ENCODE measurements at places on chromosomes 4 and X. TPM values are rescaled to one million over a fixed set of nuclear protein-coding genes. Genes with fewer than 3 reads are reported as not detected.

- H3K4me3 ChIP-seq, result no peak overlapping the region
- H3K27ac ChIP-seq, result no peak overlapping the region
- no peak for DNase-seq
- no peaks in the 10 kb centered on the region for H3K27me3 ChIP-seq
- H3K36me3 ChIP-seq, result no peaks in the 10 kb centered on the region
- no peaks in the 10 kb centered on the region for H3K4me1 ChIP-seq
These were observed 264.8 kb downstream of the CAMK2D start for GRCh38 chr4:113496698-113497097.

DNA sequence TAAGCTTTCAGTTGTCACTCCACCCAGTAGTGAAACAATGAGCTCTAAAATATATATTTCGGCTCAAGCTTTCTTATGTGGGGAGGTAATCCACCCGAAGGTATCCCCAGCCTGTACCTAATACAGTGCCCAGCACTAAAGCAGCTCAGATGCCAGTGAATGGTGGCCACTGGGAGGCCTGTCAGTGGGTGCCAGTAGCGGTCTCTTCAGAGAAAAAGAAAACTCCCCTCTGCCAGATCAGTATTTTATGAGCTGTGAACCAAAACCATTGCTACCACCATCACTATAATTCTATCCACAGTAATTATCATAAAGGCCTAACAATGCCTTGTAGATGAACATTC lies 835 bp upstream of the NFKB1 start:
- H3K4me1 ChIP-seq, result peaks cover 26% of the 10 kb centered on the region
- H3K4me3 ChIP-seq, result peak overlapping the region; percentile 54
- H3K27ac ChIP-seq, result peak overlapping the region; percentile 94
- H3K27me3 ChIP-seq, result no peaks in the 10 kb centered on the region
- H3K36me3 ChIP-seq, result no peaks in the 10 kb centered on the region

GRCh38 chr4:120540625-120541024 lies 381.9 kb downstream of the PRDM5 start:
- no peaks in the 10 kb centered on the region for H3K36me3 ChIP-seq
- H3K4me1 ChIP-seq, result no peaks in the 10 kb centered on the region
- no peak overlapping the region for H3K4me3 ChIP-seq
- H3K27ac ChIP-seq, result no peak overlapping the region
- no peaks in the 10 kb centered on the region for H3K27me3 ChIP-seq

DNA sequence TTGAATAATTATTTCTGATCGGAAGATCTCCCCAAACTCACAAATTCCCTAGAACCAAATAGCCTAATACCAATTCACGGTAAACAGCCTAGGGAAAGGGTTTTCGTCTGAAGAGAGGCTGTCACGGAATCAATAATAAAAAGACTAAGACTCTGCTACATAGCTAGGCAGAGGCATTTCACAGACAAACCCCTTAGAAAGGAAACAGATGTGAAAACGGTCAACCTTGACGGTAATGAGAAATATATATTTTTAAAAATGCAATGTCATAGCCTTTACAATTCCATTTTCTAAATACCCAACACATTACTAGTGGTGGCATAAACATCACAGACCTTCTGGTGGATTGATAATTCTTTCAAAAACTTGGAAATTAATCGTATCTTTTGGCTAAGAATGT lies 28.4 kb downstream of the PROM1 start:
- H3K4me1 ChIP-seq, result no peaks in the 10 kb centered on the region
- H3K27me3 ChIP-seq, result no peaks in the 10 kb centered on the region
- DNase-seq, result no peak
- H3K4me3 ChIP-seq, result no peak overlapping the region

GRCh38 chrX:133175605-133176004 lies 42.5 kb downstream of the TFDP3 start:
- DNase-seq, result no peak
- H3K27me3 ChIP-seq, result no peaks in the 10 kb centered on the region
- no peak overlapping the region for H3K27ac ChIP-seq
- H3K4me1 ChIP-seq, result no peaks in the 10 kb centered on the region

GRCh38 chr4:22802876-22803275 lies 110.1 kb downstream of the GBA3 start:
- H3K36me3 ChIP-seq, result no peaks in the 10 kb centered on the region
- DNase-seq, result no peak
- H3K27ac ChIP-seq, result no peak overlapping the region
- H3K27me3 ChIP-seq, result no peaks in the 10 kb centered on the region

GRCh38 chr4:95124906-95125504 lies 367.2 kb downstream of the BMPR1B start:
- DNase-seq, result peak; percentile 56
- no peak overlapping the region for H3K27ac ChIP-seq
- no peaks in the 10 kb centered on the region for H3K27me3 ChIP-seq
- no peaks in the 10 kb centered on the region for H3K36me3 ChIP-seq

The ALB gene
- 26.7 TPM for total RNA-seq

The SPANXC gene
- total RNA-seq, result not detected

The TEX11 gene
- total RNA-seq, result 0.10 TPM

The CHRDL1 gene
- 0.05 TPM for total RNA-seq

The PTCHD1 gene
- not detected for total RNA-seq

All from HCT116 (cell line).